ENCODE measurements at places on chromosomes 2 and 18.

DNA sequence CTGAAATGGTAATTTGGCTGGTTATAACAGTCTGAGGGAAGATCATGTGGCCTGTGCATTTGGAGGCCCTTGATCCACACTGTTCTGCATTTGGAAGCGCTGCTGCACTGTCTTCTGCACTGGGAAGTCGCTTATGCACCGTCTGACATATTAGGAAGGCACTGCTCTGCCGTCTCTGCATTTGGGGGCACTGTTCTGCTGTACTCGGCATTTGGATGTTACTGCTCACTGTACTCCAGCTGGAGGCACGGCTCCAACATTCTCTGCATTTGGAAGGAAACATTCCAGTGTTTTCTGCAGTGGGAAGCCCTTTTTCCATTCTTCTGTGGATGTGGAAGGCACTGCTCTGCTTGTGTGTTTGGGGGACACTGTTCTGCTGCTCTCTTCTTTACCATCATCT lies 9.6 kb upstream of the PROM2 start:
- DNase-seq: no peak

- DNase-seq: no peak
Observed at GRCh38 chr2:10212827-10213226, 89.9 kb upstream of the HPCAL1 start.

- no peak for DNase-seq
Observed at GRCh38 chr2:174334781-174335251, at the start of gene SP9. SP9 (plus strand) TSS chr2:174334954; CDS start chr2:174335093, 139 bp downstream.

DNA sequence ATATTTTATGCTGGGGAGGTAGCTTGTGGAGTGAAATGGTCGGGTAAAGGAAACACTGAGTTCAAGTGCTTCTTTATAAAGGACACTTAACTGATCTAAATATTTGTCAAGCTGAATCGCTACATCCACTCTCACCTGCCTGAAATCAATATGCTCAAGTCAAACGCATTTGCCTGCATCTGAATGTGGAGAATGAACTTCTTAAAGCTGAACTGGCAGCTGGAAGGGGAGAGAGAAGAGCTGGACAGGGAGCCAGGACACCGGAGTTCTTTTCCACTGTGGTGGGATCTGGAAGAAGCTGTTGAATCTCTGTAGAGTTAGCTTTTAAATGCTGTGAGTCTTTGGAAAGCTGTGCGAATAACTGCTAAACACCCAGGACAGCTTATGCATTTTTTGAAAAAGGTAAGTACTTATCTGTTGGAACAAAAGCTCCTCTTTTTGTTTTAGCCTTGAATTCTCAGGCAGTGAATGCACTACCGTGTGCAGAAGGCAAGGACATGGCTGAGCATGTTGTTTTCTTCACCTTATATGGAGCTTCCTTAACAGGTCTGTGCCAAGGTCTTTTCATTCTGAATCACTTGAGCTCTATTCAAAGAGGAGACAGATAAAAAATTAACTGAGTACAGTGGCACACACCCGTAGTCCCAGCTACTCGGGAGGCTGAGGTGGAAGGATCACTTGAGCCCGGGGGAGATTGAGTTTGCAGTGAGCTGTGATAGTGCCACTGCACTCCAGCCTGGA lies 74.2 kb upstream of the KLF7 start:
- DNase-seq: no peak

- DNase-seq: no peak
Observed at GRCh38 chr18:3180325-3180724, 39.4 kb downstream of the MYOM1 start.

GRCh38 chr2:183207110-183207509 lies 82.9 kb downstream of the NUP35 start:
- no peak for DNase-seq

GRCh38 chr2:65397122-65397521 lies 35.3 kb downstream of the SPRED2 start:
- DNase-seq: no peak

DNA sequence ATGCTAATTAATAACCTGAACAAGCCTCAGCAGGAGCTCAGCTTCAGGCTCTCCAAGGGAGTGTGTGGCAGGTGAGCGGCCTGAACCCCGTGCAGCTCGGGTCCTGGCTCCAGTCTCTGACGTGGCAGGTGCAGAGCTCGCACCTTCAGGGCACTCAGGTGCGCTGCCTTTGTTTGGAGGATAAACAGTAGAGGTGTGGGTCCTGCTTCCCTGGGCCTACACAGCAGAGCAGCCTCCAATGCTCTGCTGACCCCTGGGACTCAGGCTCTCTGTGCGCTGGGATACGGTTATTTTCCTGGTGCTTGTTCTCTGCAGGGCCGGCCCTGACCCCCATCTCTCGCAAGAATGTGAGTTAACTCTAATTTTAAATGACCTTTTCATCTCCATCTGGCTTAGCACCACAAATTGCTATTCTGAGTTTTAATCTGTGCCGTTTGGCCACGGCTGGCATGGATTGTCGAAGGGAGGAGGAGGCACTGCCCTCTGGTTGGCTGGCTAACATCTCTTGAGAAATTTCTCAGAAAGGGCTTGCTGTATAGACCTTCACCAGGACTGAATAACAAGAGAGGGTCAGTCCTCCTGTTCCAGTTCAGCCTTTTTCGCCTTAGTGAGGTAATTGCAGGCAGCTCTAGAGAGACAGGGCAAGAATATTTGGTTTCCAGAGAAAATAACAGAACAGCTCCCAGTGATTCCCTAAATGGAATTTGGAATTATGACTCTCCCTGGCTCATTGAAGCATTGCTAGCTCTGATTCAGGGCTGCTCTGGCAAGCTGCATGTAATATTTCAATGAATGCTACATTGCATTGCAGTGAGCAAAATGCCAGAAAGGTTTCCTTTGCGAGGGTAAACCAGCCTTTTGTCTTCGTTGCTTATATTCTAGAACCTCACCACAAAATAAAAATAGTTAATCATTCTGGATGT lies 161.8 kb downstream of the DCDC2C start:
- DNase-seq: no peak

DNA sequence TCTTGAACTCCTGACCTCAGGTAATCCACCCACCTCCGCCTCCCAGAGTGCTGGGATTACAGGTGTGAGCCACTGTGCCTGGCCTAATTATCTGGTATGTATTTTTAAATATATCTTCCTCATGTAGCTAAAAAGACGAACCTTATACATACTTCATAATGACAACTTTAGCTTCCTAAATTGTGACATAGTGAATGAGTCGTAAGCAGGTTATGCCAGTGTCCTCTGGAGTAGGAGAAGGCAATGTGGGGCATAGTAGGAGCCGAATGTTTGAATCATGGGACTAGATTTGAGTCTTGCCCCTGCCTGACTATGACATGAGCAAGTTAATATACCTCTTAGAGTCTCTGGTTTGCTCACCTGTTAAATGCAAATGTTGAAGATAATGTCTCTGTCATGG lies 95.8 kb upstream of the FOSL2 start:
- DNase-seq: no peak

DNA sequence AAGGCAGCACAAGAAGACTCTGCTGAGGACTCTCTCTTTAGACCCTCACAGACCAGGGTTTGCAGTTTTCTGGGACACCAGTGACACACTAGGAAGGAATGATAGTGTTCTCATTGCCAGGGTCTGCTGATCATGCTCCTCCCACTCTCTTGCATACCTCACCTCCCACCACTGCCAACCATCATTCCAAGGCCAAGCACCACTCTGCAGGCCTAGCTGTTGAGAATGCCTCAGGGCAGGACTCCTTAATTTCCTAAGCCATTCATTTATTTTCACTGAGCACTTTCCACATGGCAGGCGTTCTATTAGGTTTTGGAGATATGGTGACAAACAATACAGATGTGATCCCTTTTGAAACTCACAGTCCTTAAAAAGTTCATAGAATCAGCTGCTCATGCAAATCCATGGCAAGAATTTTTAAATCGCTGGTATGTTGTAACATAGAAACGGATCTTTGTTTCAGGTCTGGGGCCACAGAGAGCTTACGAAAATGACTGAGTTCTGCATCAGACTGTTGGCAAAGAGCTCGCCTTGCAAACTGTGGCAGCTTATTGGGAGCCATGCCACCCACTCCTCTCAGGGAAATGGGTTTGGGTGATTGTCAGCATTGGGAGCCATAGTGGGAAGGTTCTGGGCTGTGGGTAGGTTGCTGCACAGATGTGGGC lies 78.5 kb downstream of the XDH start:
- DNase-seq: no peak

- no peak for DNase-seq
Observed at GRCh38 chr18:44541159-44541558, 139.5 kb upstream of the SETBP1 start.

GRCh38 chr2:162172802-162173370 lies 20.8 kb upstream of the GCG start:
- DNase-seq: no peak

DNA sequence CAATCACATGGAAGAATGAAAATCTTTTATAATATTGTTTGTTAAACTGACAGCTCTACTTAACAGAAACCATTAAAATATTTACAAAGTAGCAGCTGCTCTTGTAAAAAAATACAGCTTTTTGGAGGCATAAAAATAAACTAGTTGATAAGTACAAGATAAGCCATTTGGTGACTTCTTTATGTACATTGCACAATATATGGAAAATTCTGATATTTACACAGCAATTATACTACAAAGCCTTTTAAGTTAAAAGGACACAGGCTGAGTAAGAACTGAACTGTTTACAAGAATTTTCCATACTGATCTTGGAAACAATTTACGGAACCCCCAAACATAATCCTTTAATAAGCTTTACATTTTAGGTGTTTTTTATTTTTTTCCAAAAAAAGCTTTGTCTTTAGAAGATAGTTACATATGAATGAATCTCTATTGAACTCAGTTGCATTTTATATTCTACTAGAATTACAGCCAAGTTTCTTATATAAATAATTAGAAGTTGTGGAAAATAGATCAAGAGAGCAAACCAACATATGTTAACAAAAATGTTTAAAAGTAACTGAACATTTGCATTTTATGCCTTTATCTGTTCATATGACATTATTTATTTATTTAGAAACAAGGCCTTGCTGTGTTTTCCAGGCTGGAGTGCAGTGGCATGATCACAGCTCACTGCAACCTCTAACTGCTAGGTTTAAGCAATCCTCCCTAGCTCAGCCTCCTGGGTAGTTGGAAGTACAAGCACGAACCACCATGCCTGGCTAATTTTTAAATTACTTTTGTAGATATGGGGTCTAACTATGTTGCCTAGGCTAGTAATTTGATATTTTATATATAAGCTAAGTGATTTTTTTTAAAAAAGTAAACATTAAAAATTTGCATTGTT lies 142.5 kb downstream of the OTX1 start:
- DNase-seq: no peak

DNA sequence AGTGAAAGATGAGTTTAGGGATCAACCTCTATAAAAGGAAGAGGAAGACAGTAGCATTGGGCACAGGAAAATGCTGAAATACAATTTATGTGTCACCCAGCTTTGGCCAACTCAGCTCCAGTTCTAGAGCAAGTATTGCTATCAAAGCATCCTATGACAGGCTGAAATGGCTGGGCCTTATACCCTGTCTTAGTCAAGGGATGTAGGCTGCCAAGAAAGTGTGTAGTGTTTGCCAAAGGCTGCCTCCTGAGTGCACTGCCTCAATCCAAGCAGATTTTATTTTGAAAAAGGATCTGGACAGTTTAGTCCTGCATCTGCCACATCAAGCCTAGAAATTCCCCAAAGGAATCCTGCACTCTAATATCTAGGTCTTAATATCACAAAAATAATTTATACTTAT lies 359.9 kb upstream of the ZC3H15 start:
- DNase-seq: no peak

DNA sequence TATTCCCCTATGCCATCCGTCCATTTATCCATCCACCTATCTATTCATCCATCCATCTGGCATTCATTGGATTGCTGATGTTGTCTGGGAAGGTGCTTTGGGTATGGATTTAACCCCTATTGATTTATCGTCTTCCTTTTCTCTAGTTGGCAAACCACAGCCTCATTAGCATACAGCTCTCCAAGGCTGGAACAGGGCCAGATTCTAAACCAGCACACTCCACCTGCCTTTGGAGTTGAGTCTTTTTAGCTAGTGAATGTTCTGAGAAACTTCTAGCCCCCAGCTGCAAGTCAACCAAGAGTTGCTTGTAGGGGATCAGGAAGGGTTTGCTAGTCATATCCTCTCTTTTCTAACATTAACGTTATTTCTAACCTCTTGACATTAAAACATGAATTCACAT lies 90.7 kb downstream of the NRP2 start:
- DNase-seq: no peak

DNA sequence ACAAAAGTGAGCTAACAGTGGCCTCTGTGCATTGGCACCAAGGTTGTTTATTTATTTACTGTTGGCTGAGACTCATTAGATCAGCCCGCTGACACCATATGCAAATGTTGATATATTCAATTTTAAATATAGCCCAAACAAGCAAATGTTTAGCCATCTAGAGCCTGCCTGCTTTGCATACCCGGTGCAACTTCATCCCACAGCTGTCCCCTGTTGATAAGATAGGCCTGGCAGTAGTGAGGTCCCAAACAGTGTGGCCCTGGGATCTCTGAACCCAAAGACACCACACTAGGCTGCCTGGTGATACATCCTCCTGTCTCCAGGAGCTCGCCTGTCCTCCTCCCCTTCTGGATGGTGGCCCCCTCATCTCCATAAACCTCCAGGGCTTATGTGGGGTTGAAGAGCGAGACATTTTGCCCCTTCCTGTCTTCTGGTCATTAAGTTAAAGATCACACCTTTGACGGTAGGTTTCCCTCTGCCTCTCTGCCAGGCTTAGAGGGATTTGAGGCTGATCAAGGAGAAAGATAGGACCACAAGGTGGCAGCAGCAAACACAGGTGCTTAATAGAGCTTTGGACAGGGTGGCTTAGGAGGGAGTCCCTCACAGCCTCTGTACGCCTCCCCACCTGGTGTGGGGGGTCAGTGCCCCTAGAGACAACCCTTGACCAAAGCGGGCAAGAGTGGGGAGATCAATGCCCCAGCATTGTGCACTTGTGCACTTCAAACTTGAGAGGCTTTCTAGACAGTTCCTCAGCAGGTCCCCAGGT lies 23.7 kb upstream of the MYO5B start:
- DNase-seq: peak; percentile 15

DNA sequence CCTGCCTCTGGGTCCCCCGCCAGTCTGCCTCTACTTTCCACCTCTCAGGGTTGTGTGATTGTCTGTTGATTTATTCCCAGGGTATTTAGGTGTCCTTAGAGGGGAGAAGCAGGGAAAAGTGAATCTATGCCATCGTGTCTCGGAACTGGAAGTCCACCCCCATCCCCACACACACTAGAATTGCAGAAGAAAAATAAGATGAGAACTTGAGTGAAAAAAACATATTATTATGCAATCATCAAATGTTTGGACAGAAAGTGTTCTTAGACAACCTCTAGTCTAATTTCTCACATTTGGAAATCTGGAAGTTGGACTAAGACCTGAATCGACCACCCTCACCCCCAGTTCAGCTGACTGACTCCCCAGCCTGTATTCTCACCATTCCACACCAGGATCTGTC lies 14.1 kb upstream of the CASP8 start:
- DNase-seq: no peak

DNA sequence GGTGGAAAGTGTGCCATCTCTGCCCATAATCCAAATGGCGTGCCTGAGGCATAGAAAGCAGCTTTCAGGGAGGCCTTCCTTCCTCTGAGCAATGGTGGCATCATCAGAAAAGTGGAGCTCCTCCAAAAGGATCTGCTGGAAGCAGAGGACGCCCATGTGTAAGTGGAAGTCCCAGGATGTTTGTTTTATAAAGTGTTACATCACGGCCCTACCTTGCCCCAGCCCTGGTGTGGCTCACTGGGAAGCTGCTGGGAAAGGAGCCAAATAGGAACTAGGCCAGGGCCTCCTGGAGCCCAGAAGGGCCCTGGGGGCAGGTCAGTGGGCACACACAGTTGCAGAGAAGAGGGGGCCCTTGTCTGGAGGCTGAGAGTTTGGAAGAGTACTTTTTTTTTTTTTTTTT lies 4.2 kb upstream of the ODC1 start:
- DNase-seq: no peak
